ENCODE measurements at places on chromosomes 4 and X.
A peak's percentile ranks its signal among the peaks of the same experiment; 100 is the strongest.

DNA sequence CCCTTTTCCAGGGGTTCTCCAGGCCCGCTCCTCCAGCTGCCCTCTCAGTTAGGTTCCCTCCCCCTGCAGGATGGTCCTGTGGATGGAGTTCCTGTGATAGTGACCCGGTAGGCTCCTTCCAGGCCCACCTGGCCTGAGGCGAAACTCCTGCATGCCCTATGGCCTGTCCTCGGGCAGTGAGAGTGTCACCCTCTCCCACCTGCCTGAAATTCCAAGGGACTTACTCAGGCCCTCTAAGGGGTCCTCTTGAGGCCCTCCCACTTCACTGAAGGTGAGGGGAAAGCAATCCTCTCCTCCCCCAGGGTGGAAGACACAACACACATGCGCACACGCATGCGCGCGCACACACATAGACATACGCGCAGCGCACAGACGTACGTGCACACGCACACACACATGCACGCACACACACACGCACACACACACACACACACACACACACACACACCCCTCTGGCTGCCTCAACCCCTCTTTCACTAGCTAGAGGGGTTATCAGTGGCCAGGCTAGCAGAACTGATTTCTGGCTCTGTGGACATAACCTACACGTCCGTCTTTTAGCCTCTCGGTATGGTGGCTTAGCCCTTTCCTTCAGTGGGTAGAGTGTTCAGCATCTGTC, 215.9 kb downstream of the CBR4 start:
- no peak for DNase-seq

DNA sequence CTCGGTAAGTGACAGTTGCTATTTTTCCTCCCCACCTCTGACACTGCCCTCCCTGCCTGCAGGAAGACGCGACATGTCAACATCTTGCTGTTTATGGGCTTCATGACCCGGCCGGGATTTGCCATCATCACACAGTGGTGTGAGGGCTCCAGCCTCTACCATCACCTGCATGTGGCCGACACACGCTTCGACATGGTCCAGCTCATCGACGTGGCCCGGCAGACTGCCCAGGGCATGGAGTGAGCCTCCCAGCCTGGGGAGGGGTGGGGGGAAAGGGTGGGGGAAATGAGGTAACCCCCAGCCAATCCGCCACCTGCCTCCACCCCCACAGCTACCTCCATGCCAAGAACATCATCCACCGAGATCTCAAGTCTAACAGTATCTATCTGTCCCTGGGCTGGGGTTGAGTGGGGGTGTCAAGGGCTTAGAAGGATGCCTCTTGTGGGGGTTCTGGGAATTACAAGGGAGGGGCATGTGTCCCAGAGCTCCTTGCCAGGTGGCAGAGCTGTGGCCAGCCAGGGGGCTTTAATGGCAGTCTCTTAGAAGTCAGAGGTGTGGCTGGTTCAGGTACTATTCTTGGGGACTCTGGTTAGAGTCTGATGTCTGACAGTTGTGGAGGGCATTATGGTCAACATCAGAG, 7.8 kb downstream of the ARAF start:
- peak; percentile 25 for DNase-seq

- DNase-seq = no peak
These were observed 35.9 kb downstream of the HPGDS start for GRCh38 chr4:94306713-94307112.

DNA sequence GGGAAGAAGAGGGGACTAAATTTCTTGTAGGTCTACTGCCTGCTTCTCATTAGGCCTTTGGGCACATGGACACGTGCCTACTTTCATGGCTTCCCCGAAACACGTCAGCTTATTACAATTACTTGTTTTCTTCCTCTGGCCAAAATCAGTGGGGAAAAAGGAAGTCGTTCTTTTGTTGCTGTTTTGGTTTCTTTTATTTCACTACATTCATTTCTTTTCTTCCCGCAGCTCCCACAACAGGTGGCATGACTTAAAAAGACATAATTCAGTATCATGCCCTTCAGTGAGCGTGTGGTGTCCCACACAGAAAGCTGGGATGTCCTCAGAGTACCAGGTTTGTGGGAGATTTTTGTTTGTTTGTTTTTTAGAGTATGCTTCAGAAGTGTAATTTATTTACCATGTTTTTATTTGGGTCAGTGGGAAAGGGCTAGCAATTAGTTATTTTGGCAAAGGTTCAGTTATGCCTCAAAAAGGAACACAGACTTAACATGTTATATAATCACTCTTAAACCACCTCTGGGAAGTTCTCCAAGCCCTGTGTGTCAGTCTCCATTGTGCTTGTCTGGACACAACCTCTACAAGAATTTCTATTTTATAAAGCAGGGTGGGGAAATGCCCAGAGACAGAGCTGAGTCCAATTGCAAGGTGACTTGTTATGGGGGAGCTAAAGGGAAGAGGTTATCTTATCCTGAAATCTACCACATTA, 44.2 kb upstream of the SPRY1 start:
- DNase-seq = no peak

DNA sequence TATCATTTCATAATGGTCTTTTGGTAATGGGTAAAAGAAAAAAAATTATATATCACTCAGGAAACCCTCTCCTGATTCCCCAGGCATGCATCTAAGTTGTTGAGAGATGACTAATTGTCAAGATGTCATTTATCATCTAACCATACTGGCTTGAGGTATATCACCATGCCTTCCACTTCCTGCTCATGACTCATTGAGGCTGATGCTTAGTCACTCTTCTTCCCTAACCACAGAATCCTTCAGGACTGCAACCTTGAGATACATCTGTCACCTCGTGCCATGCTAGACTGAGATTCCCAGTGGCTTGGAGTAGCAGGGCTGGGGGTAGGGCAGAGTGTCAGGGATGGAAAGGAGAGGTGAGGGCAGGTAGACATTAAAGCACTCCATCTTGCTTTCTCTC, 782.5 kb upstream of the INTU start:
- DNase-seq = no peak

DNA sequence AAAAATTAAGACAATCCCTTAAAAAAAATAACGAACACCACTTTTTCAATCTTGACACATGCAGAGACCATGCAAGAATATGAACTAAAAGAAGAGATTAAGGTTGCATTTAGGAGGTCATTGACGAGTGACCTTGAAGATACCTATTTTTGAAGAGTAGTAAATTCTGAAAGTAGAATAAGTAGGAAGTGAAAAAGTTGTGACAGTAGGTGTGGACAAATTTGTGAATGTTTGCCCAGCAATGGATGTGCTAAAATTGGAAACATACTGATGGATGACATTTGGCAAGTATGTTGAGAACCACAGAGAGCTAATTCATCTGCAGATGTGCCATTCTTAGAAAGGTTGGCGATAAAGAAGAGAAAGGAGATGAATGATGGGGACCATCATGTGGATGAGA, 213.7 kb upstream of the VCX3A start:
- no peak for DNase-seq

DNA sequence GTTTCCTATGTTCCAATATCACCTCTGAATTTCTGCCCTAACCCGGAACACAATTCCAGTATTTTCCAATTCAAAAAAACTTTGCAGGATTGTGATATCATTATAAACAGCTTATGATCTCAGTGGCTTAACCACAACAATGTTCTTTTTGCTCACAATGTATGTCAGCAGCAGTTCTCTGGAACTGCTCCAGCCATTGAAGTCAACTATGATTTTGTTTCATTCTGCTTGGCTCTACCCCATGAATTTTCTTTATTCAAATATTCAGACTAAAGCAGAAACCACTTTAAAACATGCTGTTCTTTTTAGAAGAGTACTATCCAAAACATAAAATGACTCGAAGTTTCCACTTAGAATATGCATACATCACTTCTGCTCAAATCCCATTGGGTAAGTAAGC, 1611.1 kb downstream of the ARAP2 start:
- no peak for DNase-seq

DNA sequence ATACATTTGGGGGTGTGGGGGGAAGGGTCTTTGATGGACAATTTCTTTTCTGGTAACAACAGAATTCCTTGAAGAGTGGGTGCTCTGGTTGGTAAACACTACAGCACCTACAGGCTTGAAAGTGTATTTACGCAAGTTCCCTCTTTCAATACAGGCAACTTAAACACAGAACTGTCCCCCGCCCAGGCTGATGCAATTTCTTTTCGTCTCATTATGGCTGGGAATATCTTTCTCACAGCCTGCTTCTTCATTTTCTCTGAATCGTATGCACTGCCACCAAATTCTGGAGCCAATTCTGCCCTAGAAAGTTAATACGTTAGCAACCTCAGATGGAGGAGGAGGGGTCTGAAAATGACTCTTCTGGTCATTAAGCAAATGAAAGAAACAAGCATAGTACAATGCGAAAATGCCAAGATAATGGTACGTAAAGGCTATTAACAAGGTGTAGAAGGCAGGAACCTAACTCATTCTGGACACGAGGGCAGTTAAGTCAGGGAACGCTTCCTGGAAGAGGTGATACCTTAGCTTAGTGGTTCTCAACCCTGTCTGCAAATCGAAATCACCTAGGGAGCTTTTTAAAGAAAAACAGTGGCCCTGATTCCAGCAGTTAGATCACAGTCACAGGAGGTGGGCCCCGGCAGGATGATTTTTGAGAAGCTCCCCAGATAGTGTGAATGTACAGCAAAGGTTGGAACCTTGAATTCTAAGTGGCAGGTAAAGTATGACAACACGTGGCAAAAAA, 1.0 kb downstream of the AGA start:
- DNase-seq = peak; percentile 27

DNA sequence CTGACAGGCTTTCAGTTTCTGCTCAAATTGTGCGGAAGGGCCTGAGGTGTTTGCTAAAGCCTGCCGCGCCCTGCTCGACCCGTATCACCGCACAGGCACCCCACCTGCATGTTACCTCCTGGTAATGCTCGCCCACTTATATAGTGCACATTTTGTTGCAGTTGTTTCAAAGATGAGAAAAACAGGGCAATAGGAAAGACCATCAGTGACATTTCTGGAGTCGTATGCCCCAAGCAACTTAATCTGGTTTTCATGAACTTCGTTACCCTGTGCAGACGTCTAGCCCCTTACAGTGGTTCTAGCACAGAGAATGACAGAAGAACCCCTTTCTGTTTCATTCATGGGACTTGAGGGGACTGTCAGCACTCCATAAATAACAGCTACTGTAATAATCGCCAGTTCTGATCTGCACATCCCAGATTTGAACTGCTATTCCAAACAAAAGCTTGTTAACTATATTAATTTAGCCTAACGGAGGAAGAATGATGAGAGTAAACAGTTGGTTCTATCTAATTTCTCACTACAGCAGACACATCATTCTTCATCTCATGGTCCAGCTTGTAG, 940 bp upstream of the DCTD start:
- no peak for DNase-seq

GRCh38 chr4:148141501-148141900, 300.7 kb downstream of the NR3C2 start:
- DNase-seq = no peak

DNA sequence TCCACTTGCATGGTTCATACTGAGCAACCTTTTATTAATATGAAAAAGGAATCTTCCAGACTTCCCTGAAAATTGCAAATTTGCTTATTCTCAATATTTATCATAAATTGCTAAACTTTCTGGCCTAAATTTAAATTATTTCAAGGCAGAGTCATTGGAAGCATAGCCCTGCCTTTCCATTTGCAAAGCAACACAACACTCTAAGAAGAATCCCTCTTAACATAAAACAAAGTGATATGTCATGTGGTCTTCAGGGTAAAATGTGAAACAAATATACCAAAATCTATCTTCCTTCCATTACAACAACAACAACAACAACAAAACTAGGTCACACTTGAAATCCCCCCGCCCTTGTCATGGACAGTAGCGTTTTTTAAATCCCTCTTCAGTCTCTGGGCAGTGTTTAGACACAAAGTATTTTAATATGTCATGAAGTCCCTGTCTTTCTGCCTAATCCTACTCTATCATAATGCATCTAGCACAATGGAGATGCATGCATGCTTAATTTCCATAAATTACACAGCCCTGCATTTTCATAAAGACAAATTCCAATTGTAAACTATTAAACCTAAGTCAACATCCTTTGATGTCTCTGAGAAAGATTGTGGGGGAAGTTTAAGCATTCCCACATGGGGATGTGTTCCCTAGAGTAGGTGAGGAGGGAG, 668.9 kb upstream of the LCORL start:
- DNase-seq = no peak

GRCh38 chr4:184416913-184417734, 57.2 kb downstream of the IRF2 start:
- DNase-seq = peak; percentile 41

- DNase-seq = no peak
These were observed 1164.4 kb upstream of the IGFBP7 start for GRCh38 chr4:58274553-58274952.

DNA sequence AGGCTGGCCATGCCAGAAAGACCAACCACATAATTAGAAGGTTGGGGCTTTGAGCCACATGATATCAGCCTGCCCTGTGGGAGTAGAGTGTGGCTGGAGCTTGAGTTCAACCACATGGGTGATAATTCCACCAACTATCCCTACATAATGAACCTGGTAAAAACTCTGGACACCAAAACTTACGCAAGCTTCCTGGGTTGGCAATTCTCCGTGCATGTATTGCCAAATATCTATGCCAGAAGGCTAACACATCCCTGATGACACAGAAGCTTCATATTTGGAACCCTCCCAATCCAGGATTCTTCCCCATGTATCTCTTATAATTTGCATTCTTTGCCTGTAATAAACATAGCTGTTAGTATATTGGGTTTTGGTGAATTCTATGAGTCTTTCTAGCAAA, 68.2 kb downstream of the FUNDC1 start:
- no peak for DNase-seq

- no peak for DNase-seq
These were observed 17.0 kb upstream of the CCKAR start for GRCh38 chr4:26507286-26507685.

DNA sequence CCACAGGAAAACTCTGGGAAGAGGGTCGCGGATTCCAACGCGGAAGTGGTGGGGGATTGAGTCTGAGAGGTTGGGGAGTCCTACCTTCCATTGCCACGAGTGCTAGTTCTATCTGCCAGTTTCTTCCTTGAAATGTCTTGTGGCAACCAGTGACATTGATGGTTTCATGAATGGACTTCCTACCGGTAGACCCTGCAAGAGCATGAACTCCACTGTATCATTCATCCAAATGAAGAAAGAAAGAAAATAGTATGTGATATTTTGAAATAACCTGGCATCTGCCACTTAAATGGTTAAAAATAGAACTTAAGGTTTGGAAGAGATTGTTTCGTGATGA, 1.1 kb upstream of the SLC10A7 start:
- no peak for DNase-seq

DNA sequence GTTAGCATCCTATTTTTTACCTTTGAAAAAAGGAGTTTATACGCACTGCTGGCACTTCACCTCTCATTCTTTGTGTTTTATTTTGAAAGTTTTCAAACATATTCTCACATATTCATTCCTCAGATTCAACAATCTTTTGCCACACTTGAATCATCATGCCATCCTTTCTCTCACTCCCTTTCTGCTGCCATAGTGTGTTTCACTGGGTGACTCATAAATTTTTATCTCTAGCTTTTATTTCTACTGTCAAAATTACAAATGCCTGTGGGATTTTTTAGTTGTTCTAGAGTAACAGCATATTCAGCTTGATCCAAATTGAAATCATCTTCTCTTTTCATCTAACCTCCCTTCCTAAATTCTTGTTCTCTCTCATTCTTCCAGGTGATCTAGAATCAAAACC, 28.0 kb downstream of the MFSD8 start:
- DNase-seq = no peak

- DNase-seq = no peak
These were observed 302.7 kb downstream of the GPM6A start for GRCh38 chr4:175509320-175509719.

- no peak for DNase-seq
These were observed 9.3 kb downstream of the FGFBP2 start for GRCh38 chr4:15953625-15954024.

- DNase-seq = no peak
These were observed 1494.9 kb upstream of the AGA start for GRCh38 chr4:178937130-178937529.

- DNase-seq = no peak
These were observed 99.7 kb downstream of the CT47B1 start for GRCh38 chrX:120775959-120776358.
